ENCODE measurements at places on chromosomes 3 and 15.

DNA sequence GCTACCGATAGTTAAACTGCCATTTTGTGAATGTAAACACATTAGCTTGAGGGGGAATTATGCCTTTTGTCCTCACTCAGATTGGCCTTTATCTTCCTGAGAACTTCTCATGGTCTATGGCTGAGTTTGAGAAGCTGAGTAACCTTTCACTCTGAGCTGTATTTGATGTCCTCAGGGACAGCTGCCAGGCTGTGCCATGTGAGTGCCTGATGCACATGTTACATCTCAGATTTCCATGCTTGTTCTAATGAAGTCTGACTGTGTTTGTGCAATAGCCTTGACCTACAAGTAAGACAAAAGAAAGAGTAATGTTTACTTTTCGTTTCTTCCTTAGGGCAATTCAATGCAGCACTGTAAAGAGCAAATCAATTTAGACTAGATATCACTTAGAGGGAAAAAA is 44.1 kb upstream of the ARL6 start:
- DNase-seq, result no peak

DNA sequence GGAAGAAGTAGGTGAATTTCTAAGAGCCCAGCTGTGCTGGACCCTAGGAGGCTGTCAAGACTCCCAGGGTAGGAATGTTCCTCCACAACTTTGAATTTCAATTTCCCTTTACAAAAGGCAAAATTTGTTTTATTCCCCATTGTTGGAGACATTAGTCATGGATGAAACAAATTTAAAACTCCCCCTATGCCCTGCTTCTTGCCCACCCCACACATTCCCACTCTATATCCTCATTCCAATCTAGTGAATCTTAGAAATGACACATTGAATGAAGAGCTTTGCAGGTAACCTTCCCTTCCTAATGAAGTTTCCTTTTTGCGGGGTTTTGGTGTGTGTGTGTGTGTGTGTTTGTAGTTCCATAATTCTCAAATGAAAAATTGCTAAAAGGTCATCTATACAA is 72.6 kb downstream of the CCNL1 start:
- no peak for DNase-seq

GRCh38 chr3:194285850-194286197 is 65.3 kb downstream of the CPN2 start:
- DNase-seq, result no peak

- no peak for DNase-seq
Measured at GRCh38 chr3:72903004-72903403, 15.2 kb downstream of the GXYLT2 start.

DNA sequence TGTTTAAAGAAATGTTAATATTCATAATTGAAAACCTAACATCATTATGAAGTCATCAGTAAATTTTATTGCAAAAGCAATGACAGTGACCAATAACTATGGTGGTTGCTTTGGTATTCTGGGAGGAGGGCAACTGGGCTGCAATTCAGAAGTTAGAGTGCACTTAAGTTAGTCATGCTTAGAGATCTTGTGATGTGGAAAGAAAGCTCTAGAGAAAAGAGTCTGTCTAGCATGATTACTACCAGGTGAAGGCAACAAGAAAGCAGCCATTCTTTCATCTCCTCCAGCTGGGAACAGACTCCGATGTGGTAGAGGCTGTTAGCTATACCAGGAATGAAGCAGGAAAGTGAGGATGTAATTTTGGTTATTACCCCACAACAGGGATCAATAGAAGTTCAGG is 625.6 kb downstream of the SI start:
- no peak for DNase-seq

GRCh38 chr3:36814066-36814717 is 49.8 kb upstream of the DCLK3 start:
- no peak for DNase-seq

DNA sequence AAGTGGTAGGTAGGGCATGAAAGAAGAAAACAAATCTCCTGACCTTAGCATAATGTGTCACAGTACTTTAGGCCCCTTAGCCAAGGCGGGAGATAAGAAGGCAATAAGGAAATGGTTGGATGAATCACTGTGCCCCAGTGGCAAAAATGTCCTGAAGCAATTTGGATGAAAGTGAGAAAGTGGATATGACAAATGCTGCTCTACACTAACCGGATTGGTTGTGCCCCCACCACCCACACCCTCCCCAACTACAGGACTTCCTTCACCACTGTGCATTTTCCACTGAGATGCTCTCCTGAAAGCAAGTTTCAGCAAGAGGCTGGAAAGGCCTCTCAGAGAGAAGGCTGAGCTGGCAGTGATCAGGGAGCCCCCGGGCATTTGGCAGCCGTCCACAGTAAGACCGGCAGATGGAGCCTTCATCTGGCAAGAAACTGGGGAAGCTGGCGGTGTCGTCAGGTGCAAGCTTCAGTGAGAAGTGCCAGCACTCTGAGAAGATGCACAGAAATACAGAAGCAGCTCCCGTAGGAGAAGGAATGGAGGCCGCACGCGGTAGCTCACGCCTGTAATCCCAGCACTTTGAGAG is 63.8 kb downstream of the ATP1B3 start:
- no peak for DNase-seq

- no peak for DNase-seq
Measured at GRCh38 chr3:185961675-185962232, 23.9 kb upstream of the TRA2B start.

DNA sequence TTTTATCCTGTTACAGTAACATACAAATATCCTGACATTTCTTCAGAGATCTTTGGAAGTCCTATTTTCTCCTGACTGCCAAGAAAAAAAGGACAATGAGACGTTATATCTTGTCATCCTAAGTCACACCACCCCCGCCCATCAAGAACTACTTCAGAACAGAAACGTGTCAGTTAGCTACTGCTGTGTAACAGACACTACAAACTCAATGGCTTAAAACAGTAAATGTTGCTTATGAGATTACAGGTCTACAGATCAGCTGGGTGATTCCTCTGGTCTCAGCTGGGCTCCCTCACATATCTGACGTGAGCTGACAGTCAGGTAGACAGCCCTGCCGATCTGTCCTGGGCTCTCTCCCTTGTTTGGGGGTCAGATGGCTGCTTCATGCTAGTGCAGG is 20.5 kb upstream of the CCDC174 start:
- DNase-seq, result no peak

All from activated naive CD8-positive, alpha-beta T cell treated with anti-CD3 and anti-CD28 coated beads, Interleukin-2, amount 50 U/mL, for 16 hours (primary cell).